Mesothelial cell of epicardium (in vitro differentiated cells): ENCODE measurements at places on chromosomes 7 and 10.

DNA sequence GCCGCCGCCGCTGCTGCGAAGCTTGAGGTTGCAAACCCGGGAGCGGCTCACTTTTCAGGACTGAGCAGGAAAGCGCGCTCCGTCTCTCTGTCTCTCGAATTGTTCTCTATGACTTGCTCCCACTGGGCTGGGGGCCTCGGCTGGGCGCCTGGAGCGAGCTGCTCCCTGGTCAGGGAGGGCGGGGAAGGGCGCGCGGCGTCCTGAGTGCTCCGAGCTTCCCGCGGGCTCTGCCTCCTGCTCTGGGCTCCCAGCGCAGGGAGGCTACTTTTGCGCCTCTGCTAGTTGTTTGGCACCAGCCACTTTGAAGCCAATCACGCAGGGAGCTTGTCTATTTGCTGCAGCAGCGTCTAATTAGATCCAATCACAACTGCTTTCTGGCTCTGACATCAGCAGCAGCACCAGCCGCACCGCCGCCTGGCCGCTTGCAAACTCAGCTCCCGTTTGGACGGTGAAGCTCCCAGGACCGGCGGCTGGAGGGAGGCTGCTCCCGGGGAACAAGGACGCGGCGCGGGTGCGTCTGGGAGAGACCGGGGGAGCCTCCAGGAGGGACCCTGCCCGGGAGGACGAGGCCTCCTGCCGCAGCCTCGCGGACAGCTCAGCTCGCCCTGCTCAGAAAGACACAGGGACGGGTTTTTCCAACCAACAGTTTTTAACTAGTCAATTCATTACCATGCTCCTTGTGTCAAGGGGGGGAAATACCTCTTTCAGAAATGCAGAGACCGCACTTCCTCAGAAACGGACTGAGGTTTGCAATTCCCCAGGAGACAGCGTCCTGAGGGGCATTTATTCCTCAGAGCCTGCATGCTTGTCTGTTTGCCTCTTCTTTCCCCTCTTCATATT, at the start of gene ADARB2:
ADARB2 (minus strand) TSS at position 304 of the 840 bp plus-strand sequence.
- DNase-seq: peak; percentile 63

DNA sequence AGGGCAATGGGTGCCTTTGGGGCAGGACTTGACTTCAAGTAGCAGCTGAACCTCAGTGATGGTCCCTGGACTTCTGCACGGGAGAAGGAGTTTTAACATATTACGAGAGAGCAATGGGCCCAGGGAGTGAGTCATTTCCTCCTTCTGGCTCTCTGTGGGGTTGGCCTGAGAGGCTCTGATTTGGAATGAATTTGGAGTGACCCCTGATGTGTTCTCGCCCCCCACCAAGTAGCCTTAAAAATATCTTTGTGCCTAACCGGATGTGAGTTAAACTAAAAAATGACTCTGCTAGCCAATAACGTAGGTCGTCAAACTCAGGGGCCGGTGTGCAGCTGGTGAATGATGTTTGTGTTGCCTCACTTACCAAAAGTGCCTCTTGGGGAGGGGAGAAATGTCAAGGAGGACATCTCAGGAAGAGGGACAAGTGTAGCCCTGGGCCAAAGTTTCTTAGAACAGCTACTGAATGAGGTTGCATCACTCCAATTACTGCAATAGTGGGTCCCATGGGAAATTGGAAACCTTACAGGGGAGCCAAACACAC, 656.6 kb downstream of the INHBA start:
- DNase-seq: no peak

DNA sequence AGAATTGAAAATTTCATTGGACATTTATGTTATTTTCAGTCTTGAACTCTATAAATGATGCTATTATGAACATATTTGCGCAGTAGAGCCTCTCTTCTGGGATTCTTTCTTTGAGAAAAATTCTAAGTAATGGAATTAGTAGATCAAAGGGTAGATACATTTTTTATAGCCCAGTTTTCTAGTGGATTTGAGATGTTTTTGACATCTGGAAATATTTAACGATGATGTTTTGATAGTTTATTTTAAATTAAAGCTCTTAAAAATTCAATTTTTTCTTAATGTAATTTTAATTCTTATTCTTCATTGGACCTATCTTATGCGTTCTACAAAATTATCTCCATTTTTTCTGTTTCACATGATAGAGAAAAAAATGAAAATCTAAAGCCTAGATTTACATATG, 103.0 kb downstream of the ADAM22 start:
- no peak for DNase-seq

- no peak for DNase-seq
These were observed 107.9 kb downstream of the PDGFA start for GRCh38 chr7:411677-412312.

DNA sequence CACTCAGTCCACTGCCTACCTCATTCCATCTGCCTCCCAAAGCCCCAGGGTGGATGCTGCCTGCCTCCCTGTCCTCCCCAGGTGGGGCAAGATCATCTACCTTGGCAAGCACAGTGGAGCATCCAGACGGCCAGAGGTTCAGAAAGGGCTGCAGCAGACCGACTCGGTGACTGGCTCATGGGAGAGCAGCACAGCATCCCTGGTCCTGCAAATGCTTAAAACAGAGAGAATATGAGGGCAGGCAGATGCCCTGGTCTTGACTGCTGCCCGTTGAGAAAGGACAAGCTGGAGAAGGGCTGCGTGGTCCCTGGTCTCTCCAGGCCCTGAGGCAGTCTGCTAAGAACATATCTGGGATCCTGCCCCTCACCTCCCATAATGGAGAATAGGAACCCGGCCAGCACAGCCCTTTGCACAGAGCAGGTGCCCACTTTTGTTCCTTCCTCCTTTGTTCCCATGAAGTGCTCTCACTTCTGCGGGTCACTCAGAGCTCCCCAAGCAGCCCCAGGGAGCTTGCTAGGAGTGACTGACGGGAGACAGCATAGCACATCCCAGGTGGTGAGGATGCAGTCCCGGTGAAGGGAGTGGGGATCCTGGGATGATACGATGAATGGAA, 1.4 kb downstream of the HPS1 start:
- DNase-seq: no peak
